Forelimb muscle (tissue), 1 donor: ENCODE measurements at places on chromosomes 6 and 20. TPM values are rescaled to one million over a fixed set of nuclear protein-coding genes. Genes with fewer than 3 reads are reported as not detected.

Gene ACOT13
- 16.6 TPM for polyA plus RNA-seq

Gene OPRM1
- polyA plus RNA-seq = 0.05 TPM

Gene BIRC7
- polyA plus RNA-seq = 0.27 TPM

Gene HSD17B8
- polyA plus RNA-seq = 11.6 TPM

Gene LCA5
- 3.8 TPM for polyA plus RNA-seq

Gene TFAP2A
- 0.43 TPM for polyA plus RNA-seq

Gene TREM2
- not detected for polyA plus RNA-seq

Gene FOXF2
- 0.92 TPM for polyA plus RNA-seq

Gene HEY2
- 11.0 TPM for polyA plus RNA-seq

GRCh38 chr6:46967826-46968349 lies 46.1 kb upstream of the ADGRF5 start:
- no peak for DNase-seq

GRCh38 chr20:25089662-25090061 lies 7.7 kb upstream of the VSX1 start:
- no peak for DNase-seq

GRCh38 chr6:54057058-54057457 lies 54.2 kb upstream of the MLIP start:
- no peak for DNase-seq

- DNase-seq = no peak
Observed at GRCh38 chr20:53154540-53154939, 182.4 kb downstream of the TSHZ2 start.

GRCh38 chr20:58664331-58664730 lies 13.2 kb downstream of the STX16 start:
- DNase-seq = no peak

DNA sequence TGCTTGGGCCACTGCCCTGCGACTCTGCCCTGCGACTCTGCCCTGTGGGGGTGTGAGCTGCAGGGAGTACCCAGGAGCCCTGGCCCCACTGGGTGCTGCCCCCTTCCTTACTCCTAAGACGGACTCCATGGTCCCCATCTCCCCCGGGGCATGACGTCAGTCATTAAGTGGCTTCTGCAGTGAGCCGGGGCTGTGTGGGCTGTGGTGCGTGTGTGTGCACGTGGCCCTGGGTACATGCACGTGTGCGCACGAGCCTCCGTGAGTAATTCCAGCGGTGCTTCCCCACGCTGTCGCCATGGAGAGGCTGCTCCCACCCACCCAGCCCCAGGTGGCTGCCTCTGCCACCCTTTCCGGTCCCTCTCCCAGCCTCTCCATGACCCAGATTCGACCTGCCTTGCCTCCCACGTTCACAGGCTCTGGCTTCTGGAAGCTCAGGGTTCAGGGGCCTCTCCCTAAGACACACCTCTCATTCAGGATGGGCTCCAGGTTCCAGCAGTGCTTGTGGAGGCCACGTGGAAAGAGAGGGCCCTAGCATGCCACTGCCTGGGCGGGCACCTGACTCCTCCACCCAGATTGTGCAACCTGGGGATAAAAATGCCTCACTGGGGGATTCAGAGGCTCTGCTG lies 88.3 kb downstream of the DLGAP4 start:
- DNase-seq = no peak

DNA sequence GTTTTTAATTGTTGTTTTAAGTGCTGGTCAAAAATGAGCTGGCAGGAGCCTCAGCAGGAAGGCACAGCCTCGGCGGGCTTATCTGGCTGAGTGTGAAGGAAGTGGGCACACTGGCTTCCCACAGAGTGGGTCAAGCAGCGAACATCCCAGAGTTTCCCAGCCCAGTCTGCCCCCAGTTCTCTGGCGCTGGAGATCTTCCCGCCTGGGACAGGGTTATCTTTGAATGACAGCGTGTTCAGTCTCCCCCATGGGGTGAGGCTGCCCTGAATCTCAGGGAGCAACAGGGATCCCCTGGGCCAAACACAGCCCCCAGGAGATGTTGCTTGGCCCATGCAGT lies 122.2 kb upstream of the PTPN1 start:
- no peak for DNase-seq

DNA sequence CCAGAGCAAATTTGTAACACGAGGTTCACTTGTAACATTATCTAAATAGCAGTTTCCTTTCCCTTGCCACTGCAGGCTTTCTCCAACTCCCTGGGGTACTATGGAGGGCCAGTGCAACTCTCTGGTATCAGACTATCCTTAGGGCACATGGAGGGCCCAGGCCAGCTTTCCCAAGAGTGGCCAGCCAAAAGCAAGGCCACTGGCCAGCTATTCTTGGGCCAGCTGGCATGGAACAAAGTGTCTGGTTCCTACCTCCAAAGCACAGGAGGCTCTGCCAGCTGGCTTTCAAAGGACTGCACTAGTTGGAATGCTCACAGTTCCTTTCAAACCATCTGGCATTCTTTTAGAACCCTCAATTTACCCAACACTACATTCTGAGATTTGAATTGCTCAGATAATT lies 8.7 kb downstream of the RNF24 start:
- DNase-seq = no peak

DNA sequence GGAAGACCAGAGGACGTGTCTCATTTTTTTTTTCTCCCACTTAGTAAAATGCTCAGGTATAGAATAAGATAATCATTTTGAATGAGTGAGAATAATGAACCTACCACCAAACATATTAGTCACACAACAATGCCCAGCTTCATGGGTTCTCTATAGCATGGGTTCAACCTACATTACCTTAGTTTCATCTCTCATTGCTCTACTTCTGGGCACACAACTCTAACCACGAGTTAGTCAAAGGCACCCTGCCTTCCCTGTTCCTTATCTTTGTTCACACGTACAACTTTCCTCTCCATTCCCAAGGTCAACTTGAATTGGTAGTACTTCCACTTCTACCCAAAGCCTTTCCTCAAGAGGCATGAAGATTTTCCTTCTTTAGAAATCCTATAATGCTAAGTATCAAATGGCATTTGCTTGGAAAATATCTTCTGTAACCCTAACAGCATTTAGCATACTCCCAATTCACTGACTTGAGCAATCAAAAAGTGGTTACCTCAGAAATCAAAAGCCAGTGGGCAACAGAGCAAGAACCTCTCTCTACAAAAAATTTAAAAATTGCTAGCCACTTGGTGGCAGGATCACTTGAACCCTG lies 20.9 kb downstream of the DEK start:
- DNase-seq = no peak

DNA sequence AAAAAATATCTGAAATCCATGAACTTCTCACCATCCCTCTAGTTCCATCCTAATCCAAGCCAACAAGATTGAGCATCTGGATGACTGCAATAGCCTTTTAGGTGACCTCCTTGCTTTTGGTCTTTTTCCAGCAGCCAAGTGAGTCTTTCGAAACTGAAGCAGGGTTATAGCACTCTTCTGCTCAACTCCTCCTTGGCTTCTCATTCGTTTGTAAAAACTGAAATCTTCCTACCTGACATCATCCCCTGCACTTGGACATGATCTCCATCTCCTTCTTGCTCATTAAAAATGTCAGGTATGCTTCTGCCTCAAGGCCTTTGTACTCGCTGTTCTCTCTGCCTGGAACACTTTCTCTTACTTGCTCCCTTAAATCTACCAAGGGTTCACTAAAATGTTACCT lies 46.0 kb downstream of the STX7 start:
- no peak for DNase-seq

DNA sequence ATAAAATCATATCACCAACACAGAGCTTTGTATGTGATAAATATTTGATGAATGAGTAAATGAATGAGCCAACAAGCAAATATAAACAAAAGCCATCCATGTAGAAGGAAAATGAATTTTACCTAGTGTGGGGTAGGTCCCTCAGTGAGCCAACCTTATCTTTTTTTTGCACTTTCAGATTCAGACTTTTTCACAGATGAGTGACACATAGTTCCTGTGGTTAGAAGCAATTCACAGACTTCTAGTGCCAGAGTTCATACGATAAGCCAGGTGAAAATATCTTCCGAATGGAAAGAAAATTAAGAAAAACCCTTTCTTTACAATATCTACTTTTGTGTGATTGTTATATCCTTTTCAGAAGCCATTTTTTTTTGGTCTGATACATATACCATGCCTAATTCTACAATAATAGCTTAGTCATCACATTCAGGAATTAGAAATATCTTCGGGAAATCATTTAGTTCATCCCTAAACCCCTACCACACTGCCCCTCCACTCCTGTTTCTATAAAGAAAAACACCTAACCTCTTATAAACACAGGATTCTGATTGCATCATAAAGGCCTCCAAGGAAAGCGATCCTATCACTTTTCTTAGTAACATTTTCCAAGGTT lies 82.7 kb upstream of the CNR1 start:
- no peak for DNase-seq

DNA sequence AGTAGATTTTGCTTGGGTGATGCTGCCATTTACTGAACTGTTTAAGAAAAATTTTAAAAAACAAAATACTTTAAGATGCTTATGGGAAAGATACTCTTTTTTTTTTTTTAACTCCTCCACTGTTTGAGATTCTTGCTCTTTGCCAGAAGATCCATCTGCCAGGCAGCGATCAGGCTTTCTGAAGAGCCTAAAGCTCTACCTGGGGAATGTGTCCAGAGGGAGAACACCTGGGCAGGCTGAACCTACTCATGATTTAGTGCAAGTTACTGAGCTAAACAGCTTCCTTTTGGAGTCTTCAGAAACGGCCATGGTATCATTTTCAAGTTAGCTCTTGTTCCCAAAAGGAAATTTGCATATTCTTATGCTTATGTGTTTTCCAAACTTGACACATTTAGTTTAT lies 23.5 kb upstream of the MLIP start:
- DNase-seq = no peak

DNA sequence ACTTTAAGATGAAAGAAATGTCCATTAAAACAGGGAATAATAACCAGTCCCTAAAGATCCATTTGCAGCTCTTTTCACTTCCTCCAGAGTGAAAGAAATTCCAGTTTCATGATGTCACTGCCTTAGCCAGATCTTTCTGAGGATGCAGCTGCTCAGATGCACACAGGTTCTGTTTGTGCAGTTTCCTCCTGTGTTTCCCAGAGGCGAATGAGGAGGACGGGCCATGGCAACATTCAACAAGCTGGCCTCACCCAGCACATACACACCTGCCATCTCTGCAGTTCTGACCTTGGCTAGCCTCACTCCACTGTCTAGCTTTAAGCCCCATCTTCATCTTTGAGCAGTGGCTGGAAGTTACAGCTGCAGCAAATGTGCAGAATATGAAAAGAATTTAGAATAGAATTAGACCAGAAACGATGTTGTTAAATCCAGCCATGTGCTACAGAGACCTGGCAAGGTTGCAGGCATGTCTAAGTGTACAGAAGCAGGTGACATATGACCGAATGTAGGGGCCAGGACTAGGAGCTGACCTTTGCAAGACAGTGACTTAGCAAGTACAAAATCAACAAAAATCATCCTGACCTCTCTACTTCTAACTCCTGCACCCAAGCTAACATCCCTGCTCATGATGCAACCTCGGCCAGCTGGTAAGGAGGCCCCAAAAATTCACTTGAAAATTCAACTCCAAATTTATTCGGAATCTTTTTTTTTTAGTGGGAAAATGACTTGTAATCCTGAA lies 35.0 kb downstream of the FAM50B start:
- DNase-seq = peak; percentile 73
